ENCODE measurements at places on chromosomes 11 and 22.

DNA sequence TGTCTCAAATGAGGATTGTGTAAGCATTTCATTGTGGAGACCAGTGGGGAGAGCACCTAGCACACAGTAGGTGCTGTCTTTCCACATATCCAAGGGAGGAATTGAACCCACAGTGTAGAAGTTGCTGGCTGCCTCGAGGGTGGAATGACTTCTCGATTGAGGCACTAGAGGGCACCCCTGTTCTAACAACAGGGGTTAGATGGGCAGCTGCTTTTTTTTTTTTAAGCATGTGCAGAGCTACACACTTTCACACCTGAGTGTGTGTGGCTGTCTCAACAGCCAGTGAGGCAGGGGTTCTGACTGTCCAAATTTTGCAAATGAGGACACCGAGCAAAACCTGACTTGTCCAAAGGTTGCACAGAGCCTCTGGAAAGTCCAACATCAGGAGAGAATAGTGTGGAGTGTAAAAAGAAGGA, 118.2 kb upstream of the CRYBB3 start:
- DNase-seq: no peak

DNA sequence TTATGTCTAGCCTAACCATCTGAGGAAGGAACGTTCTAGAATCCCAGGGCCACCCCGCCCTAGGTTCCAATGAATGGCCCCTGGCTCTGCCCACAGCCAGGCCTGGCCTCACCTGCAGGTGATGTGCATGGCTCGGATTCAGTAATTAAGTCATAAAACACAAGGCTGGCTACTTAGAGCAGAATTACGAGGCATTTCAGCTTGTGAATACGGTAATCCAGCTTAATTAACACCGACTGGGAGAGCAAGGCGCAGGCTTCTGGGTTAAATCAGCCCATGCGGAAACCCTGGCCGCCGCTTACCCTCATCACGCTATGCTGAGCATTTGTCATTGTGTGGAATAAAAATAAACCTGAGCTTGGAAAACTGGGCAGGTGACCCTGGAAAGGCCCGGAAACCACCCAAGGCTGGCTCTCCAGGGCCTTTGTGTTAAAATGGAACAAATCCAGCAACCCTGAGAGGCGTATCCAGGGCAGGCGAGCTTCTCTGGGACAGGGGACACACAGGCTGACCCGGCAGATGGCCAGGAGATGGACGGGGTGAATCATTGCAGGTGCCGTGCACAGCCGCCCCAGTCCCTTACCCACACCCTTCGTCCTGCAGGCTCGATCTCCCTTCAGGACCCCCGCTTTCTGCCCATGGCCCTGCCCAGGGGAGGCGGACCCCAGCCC, 220.2 kb downstream of the CTTN start:
- DNase-seq: no peak

DNA sequence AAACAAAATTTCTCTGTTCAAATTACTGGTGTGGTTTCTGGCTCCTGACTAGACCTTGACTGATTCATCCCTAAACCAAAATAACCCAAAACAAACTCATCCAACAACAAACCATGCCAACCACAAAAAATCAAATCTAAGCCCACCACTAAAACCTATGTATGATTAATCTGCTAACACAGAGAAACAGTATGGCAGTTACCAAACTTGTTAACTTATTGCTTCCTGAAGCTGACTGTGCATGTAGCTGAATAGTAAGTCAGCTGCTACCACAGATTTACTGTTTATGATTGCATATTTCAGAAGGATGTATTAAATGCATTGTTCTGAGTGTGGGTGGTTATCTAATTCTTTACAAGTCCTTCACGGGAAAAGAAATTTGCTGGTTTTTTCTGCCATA, 231.1 kb downstream of the SWAP70 start:
- no peak for DNase-seq

DNA sequence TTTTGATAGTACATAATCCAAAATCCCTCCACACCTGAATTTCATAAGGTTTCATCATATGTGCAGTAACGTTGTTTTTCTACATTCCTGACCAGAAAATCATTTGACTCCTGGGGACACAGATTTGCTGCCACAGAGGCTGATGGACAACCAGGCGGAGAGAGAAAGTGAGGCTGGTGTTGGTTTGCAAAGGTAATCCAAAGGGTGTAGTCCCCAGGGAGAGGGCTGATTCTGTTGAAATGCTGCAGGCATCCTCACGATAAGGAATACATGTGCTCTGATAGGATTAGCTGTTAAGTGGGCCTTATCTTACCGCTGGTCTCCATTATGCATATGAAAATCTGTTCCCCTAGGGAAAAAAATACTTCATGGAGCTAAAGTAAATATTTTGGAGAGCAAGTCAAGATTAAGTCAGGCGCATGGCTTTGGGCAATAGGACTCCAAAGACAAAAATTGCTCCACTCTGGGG, 8.1 kb downstream of the APOL6 start:
- DNase-seq: no peak

DNA sequence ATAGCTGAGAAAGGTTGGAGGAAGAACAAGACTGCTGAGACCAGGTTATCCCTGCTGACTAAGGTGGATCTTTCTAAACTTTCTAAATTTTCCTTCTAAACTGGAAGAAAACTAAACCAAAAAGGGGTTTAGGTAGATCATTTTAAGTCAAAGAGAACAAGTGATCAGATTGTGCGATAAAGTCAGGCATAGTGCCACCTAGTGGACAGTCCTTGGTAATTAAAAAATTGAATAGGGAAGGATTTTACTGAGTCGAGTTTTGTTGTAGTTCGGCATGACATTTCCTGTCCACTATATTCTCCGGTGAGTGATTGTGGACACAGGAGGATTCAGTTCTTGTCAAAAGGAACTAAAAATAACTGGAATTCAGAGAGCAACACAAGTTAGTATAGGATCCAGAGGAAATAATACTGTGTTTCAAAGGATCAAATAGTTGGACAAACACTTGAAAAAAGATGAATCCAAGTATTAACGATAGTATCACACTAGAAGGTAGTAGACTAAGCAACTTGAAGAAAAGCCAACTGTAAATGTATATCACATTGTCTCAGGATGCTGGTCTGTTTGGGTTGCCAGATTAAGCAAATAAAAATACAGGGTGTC, 1236.4 kb downstream of the FAM181B start:
- peak; percentile 56 for DNase-seq

- DNase-seq: no peak
These were observed 21.1 kb downstream of the MPPED2 start for GRCh38 chr11:30565027-30565426.
